ENCODE measurements at places on chromosomes 12 and 14. TPM values are rescaled to one million over a fixed set of nuclear protein-coding genes. Genes with fewer than 3 reads are reported as not detected.

- DNase-seq: no peak
Observed at GRCh38 chr12:53829130-53829819, 77.5 kb upstream of the CISTR start.

- no peak for DNase-seq
Observed at GRCh38 chr12:67909091-67909531, 80.1 kb upstream of the IFNG-AS1 start.

- no peak for DNase-seq
Observed at GRCh38 chr14:93346926-93347721, at the start of gene COX8C. Gene COX8C, plus strand, starts transcription at chr14:93347182. Its CDS starts 87 bp downstream, at chr14:93347269.

DNA sequence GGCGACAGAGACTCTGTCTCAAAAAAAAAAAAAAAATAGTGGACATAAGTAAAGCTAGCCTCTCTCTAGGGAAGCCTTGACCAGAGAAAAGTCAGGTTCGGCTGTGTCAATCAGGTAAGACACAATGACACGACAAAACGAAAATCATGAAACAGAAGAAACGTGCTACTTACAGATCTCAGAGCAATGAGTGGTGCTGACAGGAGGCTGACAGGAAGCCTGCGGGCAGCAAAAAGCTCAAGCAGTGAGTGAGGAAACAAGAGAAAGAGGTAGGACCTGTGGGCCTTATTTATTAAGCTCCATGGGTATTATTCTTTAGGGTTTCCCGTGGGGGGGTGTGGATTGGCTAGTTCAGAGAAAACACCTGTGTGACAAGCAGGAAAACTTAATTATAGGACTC, 363.1 kb downstream of the KCNH5 start:
- DNase-seq: no peak

Gene RAD51AP1
- 11.5 TPM for total RNA-seq

DNA sequence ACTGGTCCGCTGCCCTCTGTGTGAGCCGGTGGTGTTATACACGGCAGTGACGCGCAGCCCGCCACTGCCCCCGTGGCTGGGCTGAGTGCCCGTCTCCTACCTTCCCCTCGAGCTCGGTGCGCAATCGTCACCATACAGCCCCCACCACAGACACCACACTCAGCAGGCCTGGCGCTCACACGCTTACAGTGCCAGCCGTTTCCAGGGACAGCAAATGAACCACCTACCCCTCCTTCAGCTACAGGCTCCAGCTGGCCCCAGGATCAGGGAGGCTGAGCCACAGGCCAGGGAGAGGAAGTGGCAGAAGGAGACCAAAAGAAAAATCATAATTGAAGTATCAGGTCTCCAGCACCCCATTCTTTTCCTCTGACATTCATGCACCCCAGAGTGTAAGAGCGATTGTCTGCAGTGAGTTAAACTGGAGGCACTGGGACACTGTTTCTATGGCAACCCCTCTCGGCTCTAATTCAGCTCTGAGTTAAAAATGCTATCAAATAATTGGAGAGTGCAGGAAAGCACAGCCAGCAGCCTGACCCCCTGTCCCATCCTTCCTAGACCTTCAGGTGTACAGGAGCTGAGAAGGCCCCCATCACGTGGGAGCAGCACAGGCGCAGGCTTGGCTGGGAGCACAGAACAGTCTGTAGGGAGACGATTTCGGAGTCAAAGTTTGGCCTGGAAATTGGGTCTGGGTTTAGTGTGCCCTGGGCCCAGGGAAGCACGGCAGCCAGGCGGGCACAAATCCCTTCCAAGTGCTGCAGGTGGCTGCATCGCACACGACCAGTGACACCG, 18.0 kb downstream of the LRTM2 start:
- no peak for DNase-seq

DNA sequence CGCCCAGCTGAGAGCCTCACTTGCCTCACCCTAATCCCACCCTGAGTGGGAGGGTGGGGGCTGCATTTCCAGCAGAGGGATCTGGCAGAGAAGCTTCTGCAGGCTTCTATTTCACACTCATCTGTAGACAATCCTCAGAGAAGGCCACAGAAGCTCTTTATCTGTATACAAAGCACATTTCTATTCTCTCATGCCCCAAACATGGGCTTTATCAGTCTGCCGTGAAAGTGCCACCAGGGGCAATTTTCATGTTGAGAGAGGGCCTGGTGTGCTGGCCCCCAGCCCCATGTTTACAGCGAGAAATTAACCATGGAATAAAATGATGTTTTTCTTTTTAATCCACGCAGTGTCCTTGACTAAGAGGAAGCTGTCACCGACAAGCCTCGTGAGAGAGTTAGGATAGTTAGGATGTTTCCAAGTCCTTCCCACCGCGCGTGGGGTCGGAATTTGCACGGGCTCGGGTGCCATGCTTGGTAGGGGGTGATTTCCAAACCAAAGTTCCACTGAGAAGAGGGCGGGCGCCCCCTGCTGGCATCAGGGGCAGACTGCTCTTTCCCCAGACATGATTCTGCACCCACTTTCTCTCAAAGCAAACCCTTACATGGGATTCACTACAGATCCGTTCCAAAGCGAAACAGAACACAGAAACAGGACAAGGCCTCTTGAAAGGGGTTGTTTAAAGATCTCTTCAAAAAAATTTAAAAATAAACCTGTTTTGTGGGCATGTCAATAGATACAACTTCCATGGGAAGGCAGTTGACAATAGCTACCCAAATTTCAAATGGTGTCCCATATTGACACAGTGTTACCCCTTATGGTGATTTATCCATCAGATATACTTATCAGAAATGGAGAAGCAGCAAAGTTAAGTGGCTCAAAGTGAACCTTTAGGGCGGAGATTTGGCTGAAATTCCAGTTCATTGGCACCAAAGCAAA, 19.4 kb downstream of the BDKRB1 start:
- DNase-seq: peak; percentile 89

GRCh38 chr12:40342010-40342409, 117.2 kb downstream of the LRRK2 start:
- DNase-seq: no peak

GRCh38 chr14:31541702-31542101, 19.5 kb upstream of the NUBPL start:
- DNase-seq: no peak

Gene INHBC
- total RNA-seq: 1.8 TPM

DNA sequence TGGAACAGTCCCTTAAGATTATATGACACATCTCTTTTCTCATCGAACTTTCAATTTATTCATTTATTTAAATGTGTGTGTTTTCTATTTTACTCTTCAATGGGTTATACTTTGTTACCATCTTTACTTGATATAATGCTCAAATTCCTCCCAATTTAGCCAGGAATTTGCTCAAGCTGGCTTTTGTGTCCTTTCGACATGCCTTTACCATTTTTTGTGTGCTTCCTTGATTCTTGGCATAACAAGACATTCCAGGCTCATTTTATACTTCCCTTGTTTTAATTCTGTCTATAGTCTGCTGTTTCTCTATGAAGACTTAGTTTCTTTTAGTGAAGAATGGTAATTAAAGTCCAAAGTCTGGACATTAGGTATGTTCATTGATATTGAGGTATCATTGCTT, 315.8 kb downstream of the AEBP2 start:
- DNase-seq: no peak

Gene OLR1
- 15.1 TPM for total RNA-seq

GRCh38 chr12:5577741-5578140, 145.8 kb downstream of the NTF3 start:
- DNase-seq: no peak

- no peak for DNase-seq
Observed at GRCh38 chr12:131266591-131267467, 313.1 kb downstream of the ADGRD1 start.

DNA sequence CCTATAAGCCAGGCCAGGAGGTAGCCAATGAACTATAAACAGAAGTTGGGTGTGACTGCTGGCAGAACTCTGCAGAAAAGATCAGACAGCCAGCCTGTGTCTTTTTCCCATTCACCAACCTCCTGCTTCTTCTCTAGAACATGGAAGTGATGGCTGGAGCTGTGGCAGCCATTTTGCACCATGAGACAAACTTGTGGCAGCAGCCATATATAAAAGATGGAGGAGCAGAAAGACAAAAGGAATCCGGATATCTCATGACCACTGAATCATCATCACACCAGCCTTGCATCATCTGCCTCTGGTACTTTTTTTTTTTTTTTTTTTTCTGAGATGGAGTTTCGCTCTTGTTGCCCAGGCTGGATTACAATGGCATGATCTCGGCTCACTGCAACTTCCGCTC, 8.7 kb downstream of the BEGAIN start:
- DNase-seq: no peak

Gene C12orf50
- total RNA-seq: 0.40 TPM

- DNase-seq: peak; percentile 60
Observed at GRCh38 chr12:6827982-6828780, at the start of gene P3H3. Gene P3H3, plus strand, starts transcription at chr12:6828407. Its CDS starts 34 bp downstream, at chr12:6828441.

DNA sequence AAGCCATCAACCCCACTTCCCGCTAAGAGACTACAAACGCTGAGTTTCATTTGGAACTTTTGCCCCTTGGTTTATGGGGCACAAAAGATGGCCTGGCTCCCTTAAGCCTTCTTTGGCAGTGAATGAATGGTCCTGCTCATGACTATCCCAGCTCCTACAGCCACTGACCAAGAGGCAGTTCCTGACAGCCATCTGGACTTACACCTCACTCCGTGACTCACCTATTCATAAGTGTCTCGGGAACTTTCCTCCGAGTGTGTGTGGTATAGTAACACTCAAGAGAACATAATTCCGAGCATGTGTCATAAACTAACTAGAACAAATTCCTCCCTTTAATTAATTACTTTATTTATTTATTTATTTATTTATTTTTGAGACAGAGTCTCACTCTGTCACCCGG, 51.9 kb upstream of the NUDT4 start:
- DNase-seq: peak; percentile 32

- no peak for DNase-seq
Observed at GRCh38 chr14:95106971-95107370, 50.4 kb downstream of the DICER1 start.

DNA sequence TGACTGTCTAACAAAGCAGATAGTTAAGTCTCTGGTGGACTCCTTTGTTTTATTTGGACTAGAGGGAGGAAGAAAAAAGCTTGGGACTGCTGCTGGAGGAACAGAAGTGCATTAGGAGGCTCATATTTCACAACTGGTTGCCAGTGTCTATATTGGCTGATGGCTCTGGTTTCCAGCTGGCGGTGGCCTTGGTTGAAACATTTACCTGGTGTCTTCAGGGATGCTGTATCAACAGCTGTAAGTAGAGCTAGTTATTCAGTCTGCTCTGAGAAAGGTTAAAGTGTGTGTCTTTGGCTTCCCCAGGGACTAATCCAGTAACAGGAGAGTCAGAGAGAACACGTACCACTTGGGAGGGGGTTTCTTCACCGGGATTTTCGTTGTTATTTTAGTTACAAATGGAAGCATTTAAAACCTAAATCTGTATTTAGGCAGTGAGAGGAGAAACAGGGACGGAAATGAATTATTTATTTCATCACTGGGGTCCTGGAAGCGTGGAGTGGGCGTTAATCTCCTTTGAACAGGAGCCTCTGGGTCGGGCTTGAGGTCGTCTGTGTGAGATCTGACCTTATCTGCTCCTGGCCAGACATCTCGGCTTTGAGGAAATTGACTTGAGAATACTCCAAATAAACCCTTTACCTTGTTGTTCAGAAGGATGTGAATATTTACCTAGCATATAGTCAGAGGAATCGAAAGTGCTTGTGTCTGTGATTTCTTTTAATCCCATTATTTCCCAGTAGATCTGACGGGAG, 149.9 kb downstream of the NRXN3 start:
- no peak for DNase-seq

GRCh38 chr12:57631566-57632072, 1.4 kb downstream of the B4GALNT1 start:
- no peak for DNase-seq

Gene TESPA1
- total RNA-seq: not detected

DNA sequence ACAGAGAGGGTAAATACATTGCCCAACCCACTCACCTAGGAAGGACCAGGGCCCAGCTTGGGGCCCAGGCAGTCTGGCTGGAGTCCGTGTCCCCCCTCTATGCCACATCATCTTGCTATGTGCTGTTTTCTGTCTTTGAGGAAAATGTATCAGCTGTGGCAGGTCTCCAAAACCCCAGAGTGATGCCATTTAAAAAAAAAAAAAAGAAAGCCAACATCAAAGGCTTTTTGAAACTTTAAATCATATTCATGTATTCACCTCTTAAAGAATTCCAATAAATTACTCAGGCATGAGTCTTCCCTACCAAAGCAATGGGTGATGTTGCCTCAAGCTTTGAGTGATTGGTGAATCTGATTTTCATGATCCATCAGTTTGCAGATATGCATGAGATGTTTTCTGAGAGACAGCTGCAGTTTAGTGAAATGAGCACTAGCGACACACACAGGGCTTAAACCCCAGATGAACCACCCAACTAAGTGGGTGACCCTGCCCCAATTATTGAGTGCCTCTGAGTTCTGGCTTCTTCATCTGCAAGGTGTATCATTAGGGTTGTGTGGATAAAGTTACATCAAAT, 6.1 kb downstream of the KRT81 start:
- no peak for DNase-seq

GRCh38 chr12:58341791-58342190, 400.4 kb downstream of the ATP23 start:
- DNase-seq: peak; percentile 12

DNA sequence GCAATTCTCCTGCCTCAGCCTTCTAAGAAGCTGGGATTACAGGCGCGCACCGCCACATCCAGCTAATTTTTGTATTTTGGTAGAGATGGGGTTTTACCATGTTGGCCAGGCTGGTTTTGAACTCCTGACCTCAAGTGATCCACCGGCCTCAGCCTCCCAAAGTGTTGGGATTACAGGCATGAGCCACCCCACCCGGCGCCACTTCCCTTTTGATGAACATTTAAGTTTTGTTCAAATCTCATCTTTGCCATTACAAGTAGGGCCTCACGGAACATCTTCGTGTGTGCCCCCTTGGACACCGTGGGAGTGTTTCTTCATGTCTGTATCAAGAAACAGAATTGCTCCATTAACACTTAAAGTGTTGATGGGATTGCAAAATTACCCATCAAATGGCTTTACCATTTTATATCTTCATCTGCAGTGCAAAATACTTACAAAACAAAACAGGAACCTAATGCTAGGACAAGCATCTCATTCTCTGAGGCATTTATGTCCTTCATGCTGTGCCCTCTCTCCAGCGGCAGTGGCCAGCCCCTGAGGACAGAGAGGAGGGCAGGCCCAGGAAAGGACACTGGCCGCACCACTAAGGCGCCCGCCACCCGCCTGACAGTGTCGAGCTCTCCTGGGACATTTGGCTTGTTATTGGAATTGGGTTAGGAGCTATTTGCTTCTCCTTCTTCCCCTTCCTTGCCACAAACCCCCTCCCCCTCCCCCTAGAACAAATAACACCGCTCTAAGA, 61.7 kb downstream of the RFX4 start:
- DNase-seq: no peak

DNA sequence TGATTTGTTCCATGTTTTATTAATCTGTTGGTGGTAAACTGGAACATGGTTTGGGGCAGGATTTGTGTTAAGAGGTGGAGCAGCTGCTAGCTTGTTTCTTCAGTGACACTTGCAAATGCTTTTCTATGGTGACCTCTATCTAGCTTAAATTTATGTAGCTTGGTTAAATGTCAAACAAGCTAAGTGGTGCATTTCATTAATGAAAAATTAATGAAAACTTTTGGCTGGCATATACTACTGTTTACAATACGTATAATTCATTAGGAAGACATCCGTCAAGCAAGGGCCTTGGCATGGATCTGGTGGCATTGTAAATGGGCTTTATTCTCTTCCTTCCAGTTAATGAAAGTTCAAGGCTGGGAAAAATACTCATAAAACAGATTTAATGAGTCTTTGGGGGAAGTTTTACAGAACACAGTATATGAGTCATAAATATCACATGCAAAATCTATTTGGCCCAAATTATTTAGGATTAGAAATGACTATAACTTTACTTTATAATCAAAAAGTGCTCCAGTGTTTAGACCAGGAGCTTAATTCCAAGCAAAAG, 807.7 kb upstream of the SEL1L start:
- no peak for DNase-seq

GRCh38 chr12:53956251-53956887, 1.7 kb downstream of the HOXC12 start:
- DNase-seq: no peak
